ENCODE measurements at places on chromosomes 11 and 22.

DNA sequence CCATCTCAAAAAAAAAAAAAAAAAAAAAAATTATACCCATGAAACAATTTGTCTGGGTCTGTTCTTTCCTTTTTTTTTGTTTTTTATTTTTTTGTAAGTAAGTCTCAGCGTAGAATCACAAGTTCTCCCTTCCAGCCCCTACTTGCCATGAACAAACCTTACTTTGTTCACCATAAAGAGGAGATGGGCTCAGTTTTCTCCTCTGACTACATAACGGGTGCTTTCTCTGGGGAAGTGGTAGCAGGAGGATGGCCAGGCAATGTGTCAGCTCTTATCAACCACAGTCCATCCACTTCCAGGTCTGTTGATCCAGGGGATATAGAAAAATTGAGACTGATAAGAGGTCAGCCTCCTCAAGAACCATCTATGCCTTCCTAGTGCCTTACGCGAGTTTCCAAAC lies 11.0 kb downstream of the ASCC2 start:
- DNase-seq = no peak
- H3K36me3 ChIP-seq = peaks cover 6% of the 10 kb centered on the region
- H3K4me1 ChIP-seq = peaks cover 6% of the 10 kb centered on the region

DNA sequence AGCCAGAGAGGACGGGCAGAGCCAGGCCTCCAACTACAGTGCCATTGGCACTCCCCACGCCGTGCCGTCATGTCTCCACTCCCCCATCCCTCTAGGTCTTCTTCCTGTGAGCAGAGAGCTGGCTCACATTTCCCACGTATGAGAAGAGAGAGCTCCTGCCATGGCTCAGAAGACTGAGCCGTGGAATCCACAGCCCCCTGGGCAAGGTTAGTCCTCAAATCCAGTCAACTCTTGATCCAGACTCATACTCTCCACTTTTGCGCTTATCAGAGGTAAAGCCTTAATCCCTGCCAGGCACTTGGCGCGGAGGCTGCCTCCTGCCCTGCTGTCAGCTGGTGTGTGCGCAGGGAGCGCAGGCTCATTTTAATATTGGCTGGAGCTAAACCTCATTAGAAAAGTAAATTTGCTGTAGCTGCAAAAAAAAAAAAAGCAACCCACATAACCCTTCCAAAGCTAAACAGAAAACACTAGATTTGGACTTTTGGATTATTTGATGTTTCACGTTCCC lies 4.7 kb downstream of the B3GAT1 start:
- no peaks in the 10 kb centered on the region for H3K4me1 ChIP-seq
- DNase-seq = no peak
- H3K36me3 ChIP-seq = no peaks in the 10 kb centered on the region
- H3K4me3 ChIP-seq = no peak overlapping the region
- H3K27ac ChIP-seq = no peak overlapping the region
- H3K27me3 ChIP-seq = peaks cover 11% of the 10 kb centered on the region

DNA sequence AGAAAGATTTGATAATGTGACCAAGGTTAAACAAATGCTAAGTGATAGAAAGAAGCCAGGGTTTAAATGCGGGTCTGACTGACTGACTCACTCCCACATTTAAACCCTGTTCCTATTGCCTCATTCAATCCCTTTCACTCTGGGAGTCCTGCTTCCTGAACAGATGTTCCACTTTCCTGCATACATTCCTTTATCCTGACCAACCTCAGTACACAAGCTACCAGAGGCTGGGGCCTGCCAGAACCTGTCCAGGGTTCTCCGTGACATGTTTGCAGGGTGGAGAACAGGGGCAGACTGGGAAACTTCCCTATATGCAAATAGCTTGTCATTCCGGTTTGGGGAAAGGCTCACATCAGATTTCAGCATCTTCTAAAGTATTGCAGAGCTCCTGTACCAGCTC lies 3.0 kb upstream of the ANKK1 start:
- no peak overlapping the region for H3K4me3 ChIP-seq
- H3K27me3 ChIP-seq = peaks cover 2% of the 10 kb centered on the region
- no peaks in the 10 kb centered on the region for H3K36me3 ChIP-seq
- H3K4me1 ChIP-seq = peaks cover 24% of the 10 kb centered on the region

GRCh38 chr11:126268361-126268707 lies 361 bp downstream of the SRPRA start:
- H3K27ac ChIP-seq = peak overlapping the region; percentile 82
- DNase-seq = no peak
- H3K4me3 ChIP-seq = peak overlapping the region; percentile 92
- H3K4me1 ChIP-seq = peaks cover 12% of the 10 kb centered on the region
- no peaks in the 10 kb centered on the region for H3K27me3 ChIP-seq
- H3K36me3 ChIP-seq = peaks cover 31% of the 10 kb centered on the region

- H3K4me3 ChIP-seq = no peak overlapping the region
- H3K27ac ChIP-seq = no peak overlapping the region
- H3K27me3 ChIP-seq = no peaks in the 10 kb centered on the region
- H3K36me3 ChIP-seq = no peaks in the 10 kb centered on the region
- DNase-seq = no peak
Measured at GRCh38 chr11:77558380-77558779, 31.4 kb upstream of the AQP11 start.

DNA sequence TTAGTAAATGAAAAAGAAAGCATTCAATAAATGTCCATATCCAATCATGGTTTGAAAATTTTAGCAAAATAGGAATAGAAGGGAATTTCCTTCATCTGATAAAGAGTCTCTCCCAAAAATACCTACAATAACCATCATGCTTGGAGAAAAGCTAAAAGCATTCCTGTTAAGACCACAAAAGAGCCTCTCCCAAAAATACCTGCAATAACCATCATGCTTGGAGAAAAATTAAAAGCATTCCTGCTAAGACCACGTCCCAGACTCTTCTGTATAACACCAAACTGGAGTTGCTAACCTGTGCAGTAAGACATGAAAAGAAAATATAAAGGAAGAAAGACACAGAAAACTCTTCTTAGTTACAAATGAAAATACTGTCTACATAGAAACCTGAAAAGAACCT lies 69.4 kb downstream of the LINC01488 start:
- no peaks in the 10 kb centered on the region for H3K4me1 ChIP-seq
- H3K27me3 ChIP-seq = peaks cover 7% of the 10 kb centered on the region
- no peak overlapping the region for H3K27ac ChIP-seq
- no peaks in the 10 kb centered on the region for H3K36me3 ChIP-seq
- no peak for DNase-seq
- no peak overlapping the region for H3K4me3 ChIP-seq

DNA sequence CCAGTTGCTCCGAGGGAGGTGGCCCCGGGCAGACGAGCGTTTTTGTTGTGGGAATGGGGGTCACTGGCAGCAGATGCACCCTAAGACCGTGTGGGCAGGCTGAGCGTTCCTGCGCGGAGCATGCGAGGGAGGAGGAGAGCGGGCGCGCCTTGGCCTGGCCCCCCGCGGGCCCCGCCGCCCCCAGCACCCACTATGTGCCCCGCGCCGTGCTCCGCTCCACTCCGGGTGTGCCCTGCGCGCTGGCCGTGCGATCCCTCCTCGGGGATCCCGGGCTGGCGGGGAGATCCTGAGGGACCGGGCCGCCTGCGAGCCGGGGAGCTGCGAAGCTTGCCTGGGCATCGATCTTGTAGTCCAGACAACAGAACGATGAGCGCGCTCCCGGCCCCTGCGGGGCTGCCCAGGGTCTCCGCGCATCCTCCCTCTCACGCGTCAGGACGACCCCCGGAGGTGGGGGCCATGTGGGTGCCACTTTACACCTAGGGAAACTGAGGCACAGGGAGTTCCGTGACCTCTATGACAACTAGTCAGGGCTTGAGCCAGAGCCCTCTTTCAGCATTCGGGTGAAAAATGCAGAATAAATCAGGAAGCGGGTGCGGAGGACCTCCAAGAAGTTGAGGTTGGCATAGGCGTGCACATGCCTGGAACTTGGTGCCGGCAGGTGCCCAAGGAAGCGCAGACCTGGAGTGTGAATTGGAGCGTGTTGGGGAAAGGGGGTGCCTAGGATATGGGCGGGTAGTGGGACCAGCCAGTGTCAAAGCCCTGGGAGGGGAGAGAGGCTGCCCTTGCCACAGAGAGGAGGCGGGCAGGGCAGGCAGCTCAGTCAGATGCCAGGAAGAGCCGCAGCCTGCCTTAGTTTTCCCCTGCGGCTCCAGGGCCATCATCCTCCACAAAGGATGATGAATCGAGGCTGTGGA lies 1.3 kb upstream of the KMT5B start:
- peaks cover 15% of the 10 kb centered on the region for H3K4me1 ChIP-seq
- H3K27me3 ChIP-seq = no peaks in the 10 kb centered on the region
- peak overlapping the region; percentile 88 for H3K27ac ChIP-seq
- H3K36me3 ChIP-seq = no peaks in the 10 kb centered on the region
- H3K4me3 ChIP-seq = peak overlapping the region; percentile 75

All from endothelial cell of umbilical vein (primary cell).